Midbrain (tissue), 1 donor: ENCODE measurements at places on chromosomes 5 and 9.

GRCh38 chr5:139839232-139839815 is 43.7 kb downstream of the PSD2 start:
- DNase-seq: no peak

DNA sequence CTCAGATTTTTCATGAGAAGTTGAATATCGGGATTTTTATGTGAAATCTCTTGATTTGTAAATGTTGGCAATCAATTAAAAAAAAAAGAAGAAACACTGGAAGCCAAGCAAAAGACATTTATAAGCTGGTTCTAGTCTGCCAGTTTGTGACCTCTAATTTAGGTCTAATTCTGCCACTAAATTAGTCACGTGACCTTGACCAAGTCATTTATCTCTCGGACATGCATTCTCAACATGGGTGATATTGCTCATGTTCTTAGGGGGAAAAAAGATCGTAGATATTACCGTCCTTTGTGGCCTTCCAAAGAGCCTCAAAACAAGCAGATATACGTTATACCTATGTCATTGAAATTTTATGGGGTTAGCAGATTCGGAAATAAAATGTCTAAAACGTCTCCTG is 52.9 kb upstream of the PTPDC1 start:
- DNase-seq: no peak

- no peak for DNase-seq
Measured at GRCh38 chr9:98075332-98075805, 18.8 kb downstream of the NANS start.

DNA sequence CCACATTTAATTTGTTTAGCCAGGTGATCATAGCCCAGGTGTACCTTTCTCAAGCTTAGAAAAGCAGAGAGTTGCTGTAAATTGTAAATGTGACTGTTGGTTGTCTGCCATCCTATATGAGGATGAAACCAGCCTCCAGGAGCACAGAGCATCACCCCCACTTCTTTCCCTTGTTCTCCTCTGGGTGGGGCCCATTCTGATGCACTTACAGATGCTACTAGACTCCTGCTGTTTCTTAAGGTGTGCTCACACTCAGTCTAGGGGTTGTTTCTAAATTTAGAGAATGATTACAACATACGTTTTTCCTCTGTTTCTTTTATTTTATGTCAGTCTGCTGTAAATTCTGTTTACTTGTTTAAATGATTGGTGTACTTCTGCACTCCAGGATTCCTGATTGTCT is 10.5 kb downstream of the PTCD2 start:
- no peak for DNase-seq

DNA sequence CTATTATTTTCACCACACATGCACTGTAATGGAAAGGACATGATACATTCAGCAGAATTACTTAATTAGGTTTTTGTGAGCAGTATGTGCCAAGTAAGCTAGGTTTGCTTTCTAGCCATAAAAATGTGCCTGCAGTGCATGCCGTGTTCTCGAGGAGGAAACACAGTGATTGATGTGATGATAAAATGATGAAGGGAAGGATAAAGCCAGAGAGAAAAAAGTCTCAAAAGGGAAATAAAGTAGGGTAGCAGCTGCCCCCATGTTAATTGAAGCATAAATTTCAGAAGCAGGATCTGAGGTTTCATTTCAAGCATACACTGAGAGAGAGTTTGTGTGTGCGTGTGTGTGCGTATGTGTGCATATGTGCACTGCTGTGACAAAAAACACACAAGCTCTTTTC is 714.2 kb upstream of the C9orf72 start:
- DNase-seq: no peak

GRCh38 chr9:8864545-8864896 is 1064.9 kb upstream of the DMAC1 start:
- DNase-seq: no peak

DNA sequence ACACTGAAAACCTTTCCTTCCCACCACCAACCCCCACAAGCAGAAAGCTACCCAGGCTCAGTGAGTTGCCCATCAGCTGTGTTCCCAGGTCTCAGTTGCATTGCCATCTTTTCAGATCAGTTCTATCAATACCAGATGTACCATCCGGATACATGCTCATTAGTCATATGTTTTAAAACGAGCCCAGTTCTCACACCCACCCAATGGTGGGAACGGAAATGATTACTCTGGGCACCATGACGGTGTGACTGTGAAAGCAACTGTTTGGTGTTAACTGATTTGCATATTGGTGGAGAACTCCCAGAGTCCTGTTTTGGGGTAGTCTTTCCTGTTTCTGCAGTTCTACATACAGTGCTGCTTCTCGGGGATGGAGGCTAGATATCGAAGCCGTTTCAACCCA is 212.3 kb downstream of the TRIM36 start:
- no peak for DNase-seq

- DNase-seq: no peak
Measured at GRCh38 chr9:37953775-37954437, 50.0 kb upstream of the SLC25A51 start.

DNA sequence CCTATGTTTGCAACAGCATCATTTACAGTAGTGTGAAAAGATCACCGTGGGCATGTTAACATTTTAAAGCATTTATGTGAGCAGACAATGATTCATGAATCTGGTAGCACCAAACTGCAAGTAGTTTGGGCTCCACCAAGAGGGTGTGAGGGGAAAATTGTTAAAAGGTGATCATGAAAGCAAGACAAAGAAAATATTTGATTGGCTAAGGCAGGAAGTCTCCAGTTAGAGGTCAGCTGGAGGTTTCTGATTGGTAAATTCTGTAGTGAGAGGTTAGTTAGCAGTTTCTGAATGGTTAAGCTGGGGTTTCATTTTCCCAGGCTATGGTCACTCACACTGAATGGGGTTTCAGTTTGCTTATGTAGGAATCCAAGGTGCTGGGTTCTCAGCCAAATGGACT is 13.5 kb upstream of the DRD1 start:
- DNase-seq: no peak

DNA sequence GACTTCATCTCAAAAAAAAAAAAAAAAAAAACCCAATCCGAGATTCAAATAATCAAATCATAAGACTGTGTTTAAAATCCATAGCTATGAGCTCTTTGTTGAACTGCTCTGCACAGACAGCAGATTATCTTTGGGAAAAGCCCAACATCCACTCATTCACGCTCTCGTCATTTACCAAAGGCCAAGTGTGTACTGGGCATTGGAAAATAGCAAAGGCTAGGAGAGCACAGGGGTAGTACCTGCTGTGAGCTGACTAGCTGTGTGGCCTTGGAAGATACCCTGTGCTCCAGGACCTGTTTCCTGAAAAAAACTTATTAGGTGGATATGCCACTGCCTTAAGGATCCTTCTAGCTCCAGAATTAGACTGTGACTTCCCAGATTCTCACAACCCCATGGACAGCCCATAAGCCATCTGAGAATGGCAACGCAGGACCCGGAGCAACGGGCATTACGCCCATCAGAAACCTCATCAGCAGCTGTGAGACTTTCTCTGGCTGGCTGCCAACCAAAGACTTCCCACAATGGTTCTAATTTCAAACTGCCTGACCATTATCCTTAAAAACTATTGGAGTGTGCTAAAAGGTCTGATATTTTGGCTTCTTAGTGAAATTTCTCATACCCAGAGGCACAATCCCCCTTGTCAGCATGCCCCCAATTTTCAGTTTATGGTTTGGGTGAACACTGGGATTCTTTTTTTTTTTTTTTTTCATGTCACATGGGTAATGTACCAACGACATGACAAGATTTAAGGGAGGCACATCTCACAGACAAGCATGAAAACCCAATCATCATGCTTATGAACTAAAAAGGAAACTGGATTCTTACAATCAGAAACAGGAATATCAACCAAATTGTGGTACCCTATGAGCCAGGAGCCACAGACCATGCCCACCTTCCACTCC is 16.8 kb downstream of the SERINC5 start:
- DNase-seq: peak; percentile 82

GRCh38 chr9:11966786-11967185 is 726.4 kb upstream of the TYRP1 start:
- DNase-seq: no peak

- no peak for DNase-seq
Measured at GRCh38 chr5:103450333-103451061, 112.1 kb downstream of the NUDT12 start.

DNA sequence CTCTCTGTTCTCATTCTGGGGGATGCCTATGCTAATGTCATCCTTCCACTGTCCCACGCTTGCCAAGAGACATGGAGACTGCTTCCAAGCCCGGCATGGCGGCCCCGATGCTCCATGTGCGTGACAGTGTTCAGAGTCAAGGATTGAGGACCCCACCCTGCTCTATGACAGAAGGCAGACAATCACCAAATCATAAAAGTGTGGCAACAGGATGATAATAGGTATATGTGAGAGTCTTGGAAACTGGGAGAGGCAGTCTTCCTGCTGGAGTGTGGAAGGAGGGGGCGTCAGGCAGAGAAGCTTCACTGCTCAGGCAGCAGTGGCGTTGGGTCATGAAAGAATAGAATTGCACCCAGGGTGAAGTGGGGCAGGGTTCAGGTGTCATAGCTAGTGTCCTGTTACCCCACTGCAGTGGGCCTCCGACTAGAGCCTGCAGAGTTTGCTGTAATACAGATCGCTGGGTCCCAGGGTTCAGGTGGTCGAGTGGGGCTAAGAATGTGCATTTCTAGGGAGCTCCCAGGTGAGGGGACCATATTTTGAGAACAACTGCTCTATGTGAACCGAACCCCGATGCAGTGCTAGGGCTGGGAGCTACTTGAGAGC is 12.5 kb upstream of the GADD45G start:
- no peak for DNase-seq

GRCh38 chr5:96111080-96111756 is 149.6 kb upstream of the ELL2 start:
- DNase-seq: no peak

- DNase-seq: no peak
Measured at GRCh38 chr5:80161165-80161564, 94.7 kb downstream of the SERINC5 start.

DNA sequence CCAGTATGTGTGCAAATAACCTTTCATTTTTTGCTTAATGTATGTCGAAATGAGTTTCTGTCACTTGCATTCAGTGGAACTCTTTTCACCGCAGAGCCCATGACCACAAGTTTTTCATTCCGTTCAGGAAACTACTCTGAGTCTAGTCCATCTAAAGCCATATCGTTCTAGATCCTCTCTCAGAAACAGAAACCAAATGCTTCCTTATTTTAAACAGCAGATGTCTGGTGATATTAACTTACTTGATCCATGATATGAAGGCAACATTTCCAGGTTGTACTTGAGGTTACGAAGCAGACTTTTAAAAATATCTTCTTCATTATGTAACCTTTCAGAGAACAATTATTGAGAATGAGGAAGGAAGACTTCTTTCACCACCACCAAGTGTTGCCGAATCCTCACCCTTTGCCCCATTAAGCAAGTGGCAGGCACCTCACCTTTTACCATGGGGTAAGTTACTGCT is 72.4 kb upstream of the GNAQ start:
- peak; percentile 11 for DNase-seq

- DNase-seq: no peak
Measured at GRCh38 chr5:1057485-1058082, 49.0 kb downstream of the NKD2 start.

- DNase-seq: no peak
Measured at GRCh38 chr9:113991714-113992113, 86.4 kb downstream of the AMBP start.

GRCh38 chr9:114089206-114089840 is 9.8 kb downstream of the KIF12 start:
- no peak for DNase-seq

GRCh38 chr9:28215536-28216299 is 642.4 kb upstream of the C9orf72 start:
- DNase-seq: no peak

- no peak for DNase-seq
Measured at GRCh38 chr5:67581203-67581602, 384.6 kb upstream of the CD180 start.

DNA sequence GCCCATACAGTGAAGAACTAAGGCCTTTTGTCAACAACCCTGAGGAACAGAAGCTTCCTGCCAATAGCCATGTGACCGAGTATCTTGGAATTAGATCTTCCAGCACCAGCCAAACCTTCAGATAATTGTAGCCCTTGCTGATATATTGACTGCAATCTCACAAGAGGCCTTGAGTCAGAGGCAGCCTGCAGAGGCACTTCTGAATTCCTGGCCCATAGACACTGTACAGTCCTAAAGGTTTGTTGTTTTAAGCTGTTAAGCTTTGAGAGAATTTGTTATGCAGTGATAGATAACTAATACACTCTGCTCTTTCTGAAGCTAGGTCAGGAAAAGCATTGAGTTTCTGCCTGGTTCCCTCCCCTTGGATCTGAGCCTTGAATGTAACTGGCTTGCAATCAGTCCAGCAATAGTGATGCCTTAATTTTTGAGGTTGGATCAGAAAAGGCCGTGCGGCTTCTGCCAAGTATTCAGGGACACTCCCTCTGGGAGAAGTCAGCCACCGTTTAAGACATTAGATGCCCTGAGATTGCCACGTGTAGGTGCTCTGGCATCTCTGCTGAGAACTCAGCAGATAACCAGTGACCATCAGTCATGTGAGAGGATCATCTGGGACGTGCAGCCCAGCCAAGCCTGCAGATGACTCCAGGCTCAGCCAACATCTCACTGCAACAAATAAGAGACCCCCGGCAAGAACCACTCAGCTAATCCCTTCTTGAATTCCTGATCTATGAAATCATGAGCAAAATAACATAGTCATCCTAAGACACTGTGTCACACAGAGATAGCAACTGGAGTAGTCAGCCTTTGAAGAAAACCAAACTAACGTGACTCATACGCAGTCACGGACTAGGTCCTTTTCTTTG is 126.8 kb upstream of the STC2 start:
- DNase-seq: no peak

DNA sequence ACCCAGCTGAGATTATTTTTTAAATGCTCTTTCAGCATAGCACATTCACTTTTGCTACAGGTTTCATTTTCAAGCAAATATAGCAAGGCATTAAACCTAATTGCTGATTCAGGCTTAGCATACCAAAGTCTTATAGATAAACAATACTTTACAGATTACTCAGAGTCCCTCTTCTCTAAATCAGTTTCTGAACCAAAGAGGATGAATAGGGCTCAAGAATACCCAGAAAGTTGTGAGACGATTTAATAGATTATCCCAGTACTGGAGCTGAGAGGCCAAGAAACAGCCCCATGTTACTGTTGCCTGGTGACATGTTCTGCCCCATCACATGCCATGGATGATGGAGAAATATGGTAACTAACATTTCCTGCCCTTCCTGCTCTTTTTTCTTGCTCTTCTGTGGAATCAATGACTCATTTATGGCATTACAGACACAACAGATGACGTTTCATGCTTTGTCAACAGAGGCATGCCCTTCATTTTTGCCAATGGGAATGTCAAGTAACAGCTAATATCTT is 18.1 kb upstream of the SSBP2 start:
- DNase-seq: no peak
